Right ventricle myocardium superior (tissue), 1 donor: ENCODE measurements at places on chromosomes 7 and 10. TPM values are rescaled to one million over a fixed set of nuclear protein-coding genes. Genes with fewer than 3 reads are reported as not detected.

The LIPN gene
- not detected for total RNA-seq

The AASS gene
- 18.6 TPM for total RNA-seq

The CNTNAP2 gene
- total RNA-seq: 0.48 TPM

The PANK1 gene
- 16.9 TPM for total RNA-seq

The CHN2 gene
- total RNA-seq: 17.7 TPM

The TEX36 gene
- not detected for total RNA-seq
